ENCODE measurements at places on chromosomes 11 and 22.

DNA sequence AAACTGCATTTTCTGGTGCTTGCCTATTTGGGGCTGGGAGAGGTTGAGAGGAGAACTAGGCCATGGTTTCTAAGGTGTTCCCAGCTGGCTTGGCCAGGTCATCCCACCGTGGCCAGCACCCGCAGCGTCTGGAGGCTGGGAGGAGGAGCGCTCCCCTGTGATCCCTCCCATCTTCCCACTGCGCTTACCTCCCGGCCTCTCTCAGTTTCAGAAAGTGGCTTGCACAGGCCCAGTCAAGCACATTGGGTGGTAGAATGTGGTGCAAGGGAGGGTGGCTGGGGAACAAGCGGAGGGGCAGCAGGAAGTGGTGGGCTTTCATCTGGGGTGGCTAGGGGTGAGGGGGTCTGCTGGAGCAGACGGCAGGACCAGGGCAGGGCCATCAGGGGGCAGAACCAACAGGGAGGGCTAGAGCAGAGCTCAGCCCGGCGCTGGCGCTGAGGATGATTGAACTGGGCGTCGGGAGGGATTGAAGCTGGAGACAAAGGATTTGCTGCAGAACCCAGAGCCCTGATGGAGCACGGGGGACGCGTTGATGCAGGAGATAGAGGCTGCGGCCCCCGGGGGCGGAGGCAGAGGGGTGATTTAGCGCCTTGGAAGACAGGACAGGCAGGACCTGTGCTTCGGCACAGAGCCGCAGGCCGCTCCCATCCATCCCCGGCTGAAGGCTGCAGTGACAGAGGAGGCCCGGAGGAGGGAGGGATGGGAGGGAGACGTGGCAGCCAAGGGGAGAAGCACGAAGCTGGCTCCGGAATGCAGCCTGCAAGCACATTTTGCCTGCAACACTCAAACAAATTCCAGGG lies 76.0 kb downstream of the TRIM29 start:
- peak; percentile 72 for DNase-seq

- peak; percentile 41 for DNase-seq
Measured at GRCh38 chr22:32206774-32207758, 2.2 kb upstream of the RFPL2 start.

DNA sequence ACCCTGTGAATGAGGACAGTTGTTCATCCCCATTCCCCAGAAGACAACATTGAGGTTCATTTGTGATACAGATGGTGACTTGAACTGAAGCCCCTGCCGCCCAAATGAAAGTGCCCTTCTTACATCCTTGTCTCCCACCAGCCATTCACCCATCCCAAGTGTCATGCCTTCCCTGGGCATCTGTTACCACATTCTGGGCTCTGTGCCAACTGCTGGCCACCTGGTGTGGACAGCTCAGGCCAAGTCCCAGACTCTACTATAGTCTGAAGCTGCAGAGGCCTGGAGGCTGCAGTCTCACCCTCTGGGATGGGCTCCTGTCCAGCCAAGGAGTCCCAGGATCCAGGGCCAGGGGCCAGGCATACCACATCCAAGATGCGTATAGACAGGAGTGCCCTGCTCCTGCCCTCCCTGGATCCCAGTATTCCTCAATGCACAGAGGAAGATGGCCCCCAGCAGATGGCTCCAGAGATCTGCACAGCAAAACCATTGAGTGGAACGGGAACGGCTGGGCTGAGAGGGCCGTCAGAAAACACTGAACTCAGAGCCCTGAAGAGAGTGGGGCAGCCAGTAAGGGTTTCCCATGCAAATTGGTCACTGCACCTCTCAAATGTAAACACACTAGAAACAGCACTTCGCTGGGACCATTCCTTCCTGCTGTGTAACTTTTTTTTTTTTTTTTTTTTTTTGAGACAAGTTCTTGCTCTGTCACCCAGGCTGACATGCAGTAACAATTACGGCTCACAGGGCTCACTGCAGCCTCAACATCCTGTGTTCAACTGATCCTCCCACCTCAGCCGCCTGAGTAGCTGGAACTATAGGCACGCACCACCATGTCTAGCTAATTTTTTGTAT lies 22.8 kb downstream of the ARRB1 start:
- DNase-seq = peak; percentile 91

DNA sequence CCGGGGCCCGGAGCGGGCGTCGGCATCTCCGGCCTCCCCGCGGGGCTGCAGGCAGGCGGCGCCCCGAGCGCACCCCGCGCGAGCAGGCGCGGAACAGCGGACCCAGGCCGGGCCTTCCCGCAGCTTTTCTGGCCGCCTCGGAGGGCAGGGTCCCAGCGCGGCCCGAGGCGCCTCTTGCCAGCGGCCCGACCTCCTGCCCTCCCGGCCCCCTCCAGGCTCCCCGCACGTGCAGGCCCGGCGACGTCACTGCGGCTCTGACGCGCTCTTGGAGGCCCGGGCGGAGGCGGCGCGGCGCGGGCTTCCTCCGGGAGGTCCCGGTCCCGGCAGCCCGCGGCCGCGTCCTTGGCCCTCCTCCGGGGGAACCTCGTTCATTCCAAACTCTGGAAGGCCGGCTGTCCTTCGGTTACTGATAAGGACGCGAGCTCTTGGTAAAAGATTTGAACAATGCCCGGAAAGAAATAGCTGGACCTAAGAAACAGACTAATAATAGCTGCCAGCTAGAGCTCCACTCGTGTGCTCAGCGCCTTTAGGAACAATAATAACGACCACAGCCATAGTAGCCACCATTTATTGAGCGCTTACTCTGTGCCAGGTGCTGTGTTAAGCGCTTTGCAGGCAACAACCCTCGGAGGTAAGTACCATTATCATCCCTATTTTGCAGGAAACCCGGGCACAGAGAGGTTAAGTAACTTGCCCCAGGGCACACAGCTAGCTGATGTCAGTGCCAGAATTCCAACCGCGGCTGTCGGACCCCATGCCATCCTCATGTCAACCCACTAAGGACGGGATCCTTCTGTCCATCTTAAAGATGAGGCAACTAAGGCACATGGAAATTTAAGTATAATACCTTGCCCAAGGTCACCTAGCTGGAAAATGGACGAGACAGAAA lies 39.1 kb upstream of the CREB3L1 start:
- DNase-seq = peak; percentile 78

GRCh38 chr11:31069447-31070205 lies 299.9 kb downstream of the DCDC1 start:
- no peak for DNase-seq

DNA sequence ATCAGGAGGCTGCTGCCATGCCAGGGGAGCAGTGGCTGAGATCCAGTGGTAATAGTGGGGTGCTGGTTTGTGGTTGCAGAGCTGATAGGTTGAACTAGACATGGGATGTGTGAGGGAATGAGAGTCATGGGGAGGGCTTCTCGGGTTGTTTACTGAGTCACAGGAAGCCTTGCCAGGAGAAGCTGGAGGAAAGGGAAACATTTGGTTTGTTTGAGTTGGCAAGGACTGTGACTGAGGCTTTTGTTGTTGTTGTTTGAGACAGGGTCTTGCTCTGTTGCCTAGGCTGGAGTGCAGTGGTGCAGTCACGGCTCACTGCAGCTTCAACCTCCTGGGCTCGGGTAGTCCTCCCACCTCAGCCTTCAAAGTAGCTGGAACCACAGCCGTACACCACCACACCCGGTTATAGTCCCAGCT lies 49.3 kb downstream of the CABIN1 start:
- DNase-seq = no peak

- DNase-seq = no peak
Measured at GRCh38 chr22:47297261-47298016, 535.0 kb downstream of the TBC1D22A start.

GRCh38 chr11:61532134-61533038 lies 23.8 kb downstream of the LRRC10B start:
- DNase-seq = peak; percentile 67

DNA sequence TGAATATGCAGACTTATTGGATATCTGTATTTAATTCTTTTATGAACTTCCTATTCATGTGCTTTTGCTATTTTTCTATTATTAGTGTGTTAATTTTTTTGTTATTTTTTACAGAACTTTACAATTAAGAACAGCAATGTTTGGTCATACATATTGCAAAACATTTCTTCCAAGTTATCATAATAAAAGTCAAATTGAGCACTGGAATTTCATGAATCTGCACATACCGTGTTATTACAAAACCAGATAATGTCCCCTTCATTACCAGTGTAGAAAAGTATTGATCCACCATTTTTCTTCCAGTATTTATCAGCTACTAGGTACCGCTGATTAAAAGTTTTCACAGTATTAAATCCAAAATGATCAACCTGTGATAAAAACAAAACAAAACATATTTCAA lies 40.5 kb downstream of the PRCP start:
- no peak for DNase-seq

DNA sequence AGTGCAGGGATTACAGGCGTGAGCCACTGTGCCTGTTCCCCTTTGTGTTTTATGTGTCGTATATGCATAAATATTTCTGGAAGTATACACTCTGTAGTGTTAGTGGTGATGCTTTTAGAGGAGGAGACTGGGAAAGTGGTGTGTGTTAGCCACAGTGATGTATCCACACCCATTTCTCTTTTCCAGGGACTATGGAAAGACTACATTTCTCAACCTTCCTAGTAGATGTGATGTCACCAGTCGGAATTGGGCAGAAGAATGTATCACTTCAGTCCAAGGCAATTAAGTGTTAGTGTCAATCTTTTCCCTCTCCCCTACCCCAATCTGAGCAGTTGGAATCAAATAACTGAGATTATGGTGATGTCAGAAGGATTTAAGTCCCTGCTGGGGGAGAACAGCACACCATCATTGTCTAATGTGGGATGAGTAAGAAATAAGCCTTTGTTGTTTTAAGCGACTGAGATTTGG lies 5.8 kb upstream of the ATG16L2 start:
- DNase-seq = no peak

- no peak for DNase-seq
Measured at GRCh38 chr11:97460091-97460490, 1070.3 kb downstream of the JRKL start.

DNA sequence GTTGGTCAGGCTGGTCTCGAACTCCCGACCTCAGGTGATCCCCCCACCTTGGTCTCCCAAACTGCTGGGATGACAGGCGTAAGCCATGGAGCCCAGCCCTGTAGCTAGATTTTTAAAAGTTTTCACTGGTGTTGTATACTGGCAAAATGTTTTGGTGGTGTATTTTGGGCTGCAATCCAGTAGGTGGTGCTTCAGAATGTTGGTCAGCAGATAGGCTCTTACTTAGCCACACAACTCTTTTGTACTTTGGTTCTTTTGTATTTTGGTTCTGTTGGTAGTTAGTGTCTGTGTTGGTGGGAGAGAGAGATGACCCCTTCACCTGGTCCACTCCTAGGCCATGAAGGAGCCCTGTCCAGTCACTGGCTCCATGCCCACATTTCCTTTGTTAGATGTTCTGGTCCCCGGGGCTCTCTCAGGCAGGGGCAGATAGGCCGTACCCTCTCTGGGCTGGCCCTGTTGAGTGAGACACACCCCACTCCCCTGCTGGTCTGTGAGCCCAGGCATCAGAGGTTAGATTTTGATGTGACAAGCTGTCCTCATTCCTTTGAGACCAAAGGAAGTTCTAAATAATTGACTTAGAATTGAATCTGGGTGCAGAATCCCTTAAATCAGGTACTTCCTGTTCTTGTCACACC lies 123.8 kb downstream of the DDX10 start:
- peak; percentile 42 for DNase-seq

DNA sequence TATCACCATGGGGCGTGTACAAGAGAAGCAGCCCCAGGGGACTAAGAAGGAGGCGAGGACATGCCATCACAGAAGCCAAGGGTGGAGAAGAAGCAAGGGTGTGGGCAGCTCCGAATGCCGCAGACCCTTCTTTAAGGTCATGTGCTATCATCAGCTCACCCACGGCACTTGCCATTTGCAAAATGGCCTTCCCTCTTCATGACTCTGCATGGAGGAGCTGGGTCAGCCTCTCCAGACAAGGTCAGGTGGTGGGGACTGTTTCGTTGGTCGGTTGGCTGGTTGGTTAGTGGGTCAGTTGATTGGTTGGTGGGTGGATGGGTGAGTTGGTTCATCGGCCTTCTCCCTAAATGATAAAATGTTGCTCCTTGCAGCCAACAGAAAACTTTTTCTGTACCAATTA lies 622.5 kb downstream of the TBC1D22A start:
- DNase-seq = no peak

GRCh38 chr11:66014804-66015453 lies 3.1 kb downstream of the CST6 start:
- DNase-seq = no peak

- no peak for DNase-seq
Measured at GRCh38 chr11:100815787-100816330, 128.8 kb downstream of the ARHGAP42 start.

DNA sequence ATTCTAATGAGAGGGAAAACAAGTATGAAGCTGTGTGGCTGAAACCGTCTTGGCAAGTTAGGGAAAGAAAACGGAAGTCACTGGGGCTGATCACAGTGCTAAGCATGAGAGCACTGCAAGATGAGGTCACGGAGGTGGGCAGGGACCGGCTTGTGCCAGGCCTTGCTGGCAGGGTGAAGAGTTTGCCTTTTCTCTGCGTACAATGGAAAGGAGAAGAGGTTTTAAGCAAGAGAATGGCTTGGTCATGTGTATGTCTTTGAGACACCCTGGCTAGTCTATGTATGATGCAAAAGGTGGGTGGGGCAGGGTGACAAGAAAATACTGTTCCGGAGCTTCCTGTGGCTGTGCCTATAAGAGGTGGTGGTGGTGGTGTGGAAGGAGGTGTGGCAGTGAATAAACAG lies 567.9 kb downstream of the NTM start:
- no peak for DNase-seq

GRCh38 chr11:44848963-44849350 lies 101.7 kb downstream of the TP53I11 start:
- no peak for DNase-seq

DNA sequence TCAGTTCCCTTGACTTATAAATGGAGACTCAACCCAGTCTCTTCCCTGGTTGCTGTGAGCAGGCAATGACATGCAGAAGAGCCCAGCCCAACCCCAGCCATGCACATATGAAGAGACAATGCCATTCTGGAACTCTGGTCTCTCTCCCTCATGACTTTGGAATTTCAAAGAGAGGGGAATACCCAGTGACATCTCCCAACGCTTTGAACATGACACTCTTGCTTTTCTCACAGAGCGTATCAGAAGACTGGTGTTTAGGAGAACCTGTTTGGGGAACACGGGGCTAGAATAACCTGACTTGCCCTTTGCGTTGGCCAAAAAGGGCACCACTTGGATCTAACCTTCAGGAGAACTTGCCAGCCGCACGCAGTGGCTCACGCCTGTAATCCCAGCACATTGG lies 12.9 kb downstream of the RANGAP1 start:
- DNase-seq = no peak

DNA sequence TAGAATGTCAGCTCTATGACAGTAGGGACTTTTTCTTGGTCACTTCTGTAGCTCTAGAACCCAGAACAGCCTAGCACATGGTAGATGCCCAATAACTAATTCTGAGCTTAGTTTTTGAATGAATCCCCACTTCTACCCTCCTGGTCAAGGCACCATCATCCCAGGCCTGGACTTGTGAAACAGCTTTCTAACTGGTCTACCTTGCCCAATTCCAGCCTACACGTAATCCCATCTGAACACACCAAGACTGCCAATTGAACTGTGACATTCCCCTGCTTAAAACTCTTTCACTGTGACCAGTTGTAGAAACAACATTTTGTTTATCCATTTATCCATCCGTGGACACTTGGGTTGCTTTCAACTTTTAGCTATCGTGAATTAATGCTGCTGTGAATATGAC lies 6.1 kb upstream of the FOLR3 start:
- DNase-seq = no peak

Data from Caco-2 (cell line).